Large intestine (tissue), 12 donors: ENCODE measurements at places on chromosomes 5 and 9. TPM values are rescaled to one million over a fixed set of nuclear protein-coding genes. Genes with fewer than 3 reads are reported as not detected.

GRCh38 chr5:157561110-157561509 is 14.5 kb downstream of the ADAM19 start:
- DNase-seq = no peak

- no peak for DNase-seq
These were observed 3.8 kb downstream of the ACTBL2 start for GRCh38 chr5:57478826-57479225.

DNA sequence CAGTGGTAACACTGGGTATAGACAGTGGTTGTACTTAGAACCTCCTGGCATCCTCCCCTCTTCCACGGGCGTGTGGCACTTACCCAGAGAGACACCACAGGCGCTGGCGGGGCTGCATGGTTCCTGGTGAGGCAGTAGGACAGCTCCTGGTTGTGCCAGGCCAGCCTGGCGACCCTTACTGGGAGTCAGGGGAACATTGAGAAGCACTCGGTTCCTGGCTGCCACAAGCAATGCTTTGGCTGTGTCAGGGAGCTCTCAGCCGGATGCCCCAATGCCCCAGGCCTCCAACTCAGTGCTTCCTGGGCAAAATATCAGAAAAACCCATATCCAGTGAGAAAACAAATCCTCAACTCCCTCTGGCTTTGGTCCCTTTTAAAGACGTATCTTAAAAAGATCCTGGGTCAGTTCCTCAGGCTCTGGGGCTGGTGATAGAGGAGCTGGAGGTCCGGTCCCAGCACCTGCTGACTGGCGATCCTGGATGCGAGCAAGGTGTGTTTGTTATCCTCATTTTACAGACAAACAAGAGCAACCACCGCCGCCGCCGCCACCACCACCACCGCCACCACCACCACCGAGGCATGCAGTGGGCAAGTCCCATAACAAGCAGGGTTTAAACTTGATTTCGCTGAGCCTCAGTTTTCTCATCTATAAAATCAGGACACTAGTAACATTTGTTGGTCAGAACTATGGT is 4.2 kb downstream of the NKX2-5 start:
- no peak for DNase-seq

GRCh38 chr5:1007681-1008450 is 736 bp upstream of the NKD2 start:
- peak; percentile 68 for DNase-seq

- DNase-seq = no peak
These were observed 5.0 kb upstream of the NIPSNAP3B start for GRCh38 chr9:104758974-104759373.

- no peak for DNase-seq
These were observed 30.5 kb upstream of the DMRTA1 start for GRCh38 chr9:22415941-22416691.

DNA sequence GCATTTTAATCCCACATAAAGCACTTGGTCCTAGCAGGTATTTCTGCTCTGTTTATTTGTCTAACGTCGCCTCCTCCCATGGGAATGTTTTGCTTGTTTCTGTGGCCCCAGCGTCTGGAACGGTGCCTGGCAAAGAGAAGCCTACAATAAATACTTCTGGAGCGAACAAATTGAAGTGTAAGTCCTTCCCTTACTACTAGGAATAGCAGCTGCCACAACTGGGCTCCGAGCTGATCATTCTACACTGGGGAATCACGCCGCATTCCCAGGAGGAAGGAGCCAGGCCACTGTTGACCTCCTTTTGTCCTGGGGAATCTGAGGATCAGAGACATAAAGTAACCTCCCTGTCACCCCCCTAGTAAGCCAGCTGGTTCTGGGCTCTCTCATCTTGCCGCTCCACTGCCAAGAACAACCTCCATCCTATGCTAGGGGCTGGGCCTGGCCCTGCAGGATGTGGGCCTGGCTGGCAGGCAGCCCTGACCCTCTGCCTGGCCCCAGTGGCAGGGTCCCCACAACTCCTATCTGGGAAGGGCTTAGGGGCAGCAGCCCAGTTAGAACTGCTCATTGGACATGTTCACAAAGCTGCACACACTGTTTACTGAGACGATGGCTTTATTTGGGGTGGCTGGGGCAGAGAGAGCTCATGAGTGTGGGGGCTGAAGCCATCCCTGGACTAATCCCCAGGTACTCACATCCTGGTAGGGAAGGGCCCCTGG is 82.8 kb downstream of the GTF3C4 start:
- DNase-seq = no peak

DNA sequence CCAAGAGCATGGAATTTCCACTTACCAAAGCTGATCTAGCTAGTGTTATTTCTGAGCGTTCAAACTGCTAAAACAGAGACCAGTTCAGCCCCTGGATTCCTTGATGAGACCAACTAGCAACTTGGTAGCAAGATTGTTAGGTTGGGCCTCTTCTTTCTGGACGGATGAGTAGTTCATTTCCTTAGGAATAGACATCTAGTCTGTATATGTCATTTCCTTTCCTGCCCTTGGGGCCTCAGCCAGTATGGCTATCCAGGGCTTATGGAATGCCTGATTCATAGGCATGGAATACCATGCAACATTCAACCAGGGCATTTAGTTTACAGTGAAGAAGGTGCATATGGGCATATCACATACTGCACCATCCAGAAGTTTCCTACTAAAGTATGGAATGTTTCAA is 14.5 kb upstream of the LPAR1 start:
- no peak for DNase-seq

DNA sequence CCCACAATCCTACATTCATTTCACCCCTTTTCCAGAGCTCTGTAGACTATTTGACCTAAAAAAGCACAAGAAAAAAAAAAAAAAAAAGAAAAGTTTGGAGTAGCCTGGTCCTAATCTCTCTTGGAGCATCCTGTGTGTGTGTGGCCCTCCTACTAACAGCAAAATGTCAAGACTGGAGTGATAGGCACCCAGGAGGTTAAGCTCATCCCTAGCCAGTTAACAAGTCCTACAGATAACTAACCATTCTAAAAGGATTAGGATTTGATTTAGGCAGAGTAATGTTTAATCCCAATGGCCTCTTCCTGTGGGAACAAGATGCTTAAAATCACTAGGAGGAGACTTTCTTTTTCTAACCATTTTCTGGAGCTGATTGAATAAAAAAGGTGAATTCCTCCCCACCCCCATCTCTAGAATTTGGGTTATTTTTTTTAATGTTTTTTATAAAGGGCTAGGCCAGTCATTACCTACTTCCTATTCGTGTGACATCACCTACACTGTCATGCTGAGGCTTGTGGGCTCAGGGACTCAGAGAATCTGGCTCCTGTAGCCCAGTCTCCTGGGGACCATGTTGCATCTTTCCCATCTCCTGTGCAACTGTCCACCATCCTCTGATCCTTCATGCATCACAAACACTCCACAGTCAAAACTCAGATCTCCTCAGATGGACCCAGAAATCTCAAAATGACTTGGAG is 43.2 kb upstream of the NR3C1 start:
- no peak for DNase-seq

DNA sequence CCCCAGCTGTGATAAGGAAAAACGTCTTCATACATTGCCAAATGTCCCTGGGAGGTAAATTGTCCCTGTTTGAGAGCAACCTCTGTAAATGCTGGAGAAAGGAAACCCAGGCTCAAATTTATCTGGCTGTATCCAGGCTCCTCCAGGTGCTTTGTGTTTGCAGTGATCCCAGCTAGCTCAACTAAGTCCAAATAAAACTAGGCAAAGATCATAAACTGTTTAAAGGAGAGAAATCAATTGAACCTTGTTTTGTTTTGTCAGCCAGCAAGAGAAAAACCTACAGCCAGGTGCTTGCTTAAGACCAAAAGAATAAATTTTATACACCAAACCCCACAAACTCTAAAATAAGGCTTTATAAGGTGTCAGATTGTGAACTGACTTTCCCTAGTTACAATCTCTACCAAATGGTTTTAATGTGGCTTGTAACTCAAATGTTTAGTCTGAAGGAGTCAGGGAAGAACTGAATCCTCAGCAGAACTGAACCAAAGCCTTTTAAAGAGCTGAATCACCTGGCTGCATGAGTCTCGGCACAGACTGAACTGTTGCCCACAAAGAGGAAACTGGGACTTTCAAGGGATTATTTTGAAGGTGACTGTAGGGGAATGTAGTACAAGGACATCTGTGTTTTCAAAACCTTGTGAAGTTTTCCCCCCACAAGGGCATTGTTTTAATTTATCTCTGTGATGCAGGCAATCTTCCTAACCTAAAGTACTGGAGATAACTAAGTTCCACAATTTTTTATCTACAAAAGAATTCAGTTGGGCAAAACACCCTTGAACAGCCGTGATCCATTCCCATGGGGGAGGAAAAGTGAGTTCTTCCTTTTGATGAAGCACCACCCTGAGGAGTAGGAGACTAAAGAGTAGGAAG is 201.7 kb upstream of the TARS1 start:
- no peak for DNase-seq

DNA sequence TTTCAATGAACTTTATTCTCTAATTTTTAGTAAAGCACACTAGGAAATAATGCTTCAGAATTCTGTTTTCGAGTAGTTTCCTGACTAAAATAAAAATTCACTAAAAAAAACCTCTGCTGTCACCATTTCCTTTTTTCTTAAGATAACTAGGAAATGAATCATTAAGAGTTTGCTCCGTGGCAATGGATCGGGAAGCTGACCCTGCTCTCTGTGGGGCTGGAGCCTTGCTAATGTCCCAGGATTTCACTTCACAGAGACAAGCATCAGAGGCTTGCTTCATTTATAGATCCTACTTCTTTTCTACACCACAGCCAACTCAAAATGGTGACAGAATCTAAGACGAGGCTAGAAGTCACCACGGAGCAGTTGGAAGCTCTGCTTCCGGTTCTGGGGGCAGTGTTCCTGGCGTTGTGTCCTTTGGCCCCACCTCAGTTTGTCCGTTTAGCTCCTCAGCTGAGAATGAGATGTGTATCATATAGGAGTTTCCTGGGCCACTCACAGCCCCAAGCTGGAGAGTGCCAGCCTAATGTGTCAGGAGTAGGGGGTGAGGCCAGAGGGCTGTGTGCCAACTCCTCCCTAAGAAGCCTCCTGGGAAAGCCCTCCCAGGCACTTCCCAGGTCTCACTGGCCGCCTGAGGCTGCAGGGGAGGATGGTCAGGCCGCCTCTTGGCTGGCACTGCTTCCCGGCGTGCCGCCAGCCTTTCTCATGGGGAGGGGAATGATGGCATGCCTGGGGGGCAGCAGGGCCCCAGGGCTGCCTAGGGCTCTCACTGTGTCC is 19.6 kb downstream of the TENT4A start:
- DNase-seq = no peak

Gene PCDHB4
- polyA plus RNA-seq = 1.6 TPM

Gene PCDHB9
- polyA plus RNA-seq = 0.73 TPM

Gene LYRM7
- 11.2 TPM for polyA plus RNA-seq

Gene KIF12
- polyA plus RNA-seq = 136 TPM

Gene SHB
- polyA plus RNA-seq = 17.8 TPM
